ENCODE measurements at places on chromosomes 7 and 10.
A peak's percentile ranks its signal among the peaks of the same experiment; 100 is the strongest.

- peak; percentile 90 for DNase-seq
Measured at GRCh38 chr10:31157123-31158010, 125.7 kb upstream of the ZNF438 start.

DNA sequence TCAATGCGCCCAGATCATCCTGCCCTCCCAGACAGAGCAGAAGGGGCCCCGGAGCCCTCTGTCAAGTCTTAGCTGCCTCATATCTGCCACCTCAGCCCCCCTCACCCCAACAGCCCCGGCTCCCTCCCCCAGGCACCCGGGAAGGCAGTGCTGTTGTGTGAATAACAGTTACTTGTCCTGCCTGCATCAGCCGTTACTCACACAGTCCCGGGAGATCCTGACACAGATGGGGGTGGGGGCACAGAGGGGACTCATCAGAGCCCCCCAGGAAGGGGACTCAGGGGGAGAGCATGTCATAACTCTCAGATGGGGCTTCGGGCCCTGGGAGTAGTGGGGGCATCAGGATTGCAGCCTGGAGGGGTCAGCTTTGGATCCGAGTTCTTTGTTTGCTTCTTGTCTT lies 12.4 kb upstream of the SERPINE1 start:
- DNase-seq: peak; percentile 70

DNA sequence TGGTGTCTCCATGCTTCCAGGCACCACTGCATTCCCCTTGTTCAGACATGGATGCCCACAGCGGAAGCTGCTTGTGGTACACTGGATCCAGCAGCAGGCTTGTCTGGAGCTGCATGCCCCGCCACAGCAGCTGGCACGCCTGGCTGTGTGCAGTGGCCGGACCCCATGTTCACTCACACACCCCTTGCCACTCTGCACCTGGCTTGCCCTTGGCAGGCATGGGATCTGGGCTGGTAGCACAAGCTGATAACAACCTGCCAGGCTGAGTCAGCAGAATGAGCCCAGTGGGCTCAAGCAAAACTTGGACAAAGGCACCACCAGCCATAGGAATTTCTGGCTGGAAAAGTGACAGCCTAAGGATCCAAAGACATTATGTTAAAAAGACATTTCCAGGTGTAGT lies 91.8 kb upstream of the TMEM168 start:
- DNase-seq: no peak

DNA sequence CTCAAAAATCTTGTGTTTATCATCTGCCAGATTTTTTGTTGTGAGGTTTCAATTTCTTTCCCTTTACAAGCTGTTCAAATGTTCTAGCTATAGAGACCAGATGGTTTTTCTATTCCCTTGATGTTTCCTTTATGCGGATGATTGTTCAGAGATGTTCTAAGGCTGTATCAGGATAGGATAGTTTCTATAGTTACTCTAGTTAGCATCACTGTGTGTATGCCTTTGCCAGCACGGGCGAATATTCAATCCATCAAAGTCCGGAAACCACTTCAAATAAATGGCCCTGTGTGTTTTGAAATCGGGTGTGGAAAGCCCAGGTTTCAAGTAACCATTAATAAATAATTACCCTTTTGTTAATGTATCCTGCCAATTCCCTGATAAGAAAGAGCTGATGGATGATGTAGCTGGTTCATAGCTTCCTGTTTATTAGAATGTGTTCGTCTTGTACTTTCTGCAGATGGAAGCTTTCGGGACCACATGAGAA lies 149.8 kb upstream of the PRKCQ start:
- no peak for DNase-seq

DNA sequence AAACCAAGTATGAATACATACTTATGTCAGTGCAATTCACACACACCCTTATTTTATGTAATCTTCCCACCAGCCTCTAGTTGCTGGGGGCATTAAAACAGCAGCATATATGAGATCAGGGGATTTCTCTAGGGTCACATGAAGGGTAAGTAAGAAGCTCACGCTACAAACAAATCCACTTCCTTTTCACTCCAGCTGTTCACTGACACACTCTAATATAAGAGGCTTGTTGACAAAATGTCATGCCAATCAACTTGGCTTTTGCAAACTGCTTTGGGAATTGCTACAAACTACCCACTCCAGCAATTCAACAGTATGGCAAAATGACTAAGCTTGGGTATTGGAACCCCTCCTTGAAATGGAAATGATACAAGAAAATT lies 10.3 kb downstream of the FAM3C start:
- no peak for DNase-seq

DNA sequence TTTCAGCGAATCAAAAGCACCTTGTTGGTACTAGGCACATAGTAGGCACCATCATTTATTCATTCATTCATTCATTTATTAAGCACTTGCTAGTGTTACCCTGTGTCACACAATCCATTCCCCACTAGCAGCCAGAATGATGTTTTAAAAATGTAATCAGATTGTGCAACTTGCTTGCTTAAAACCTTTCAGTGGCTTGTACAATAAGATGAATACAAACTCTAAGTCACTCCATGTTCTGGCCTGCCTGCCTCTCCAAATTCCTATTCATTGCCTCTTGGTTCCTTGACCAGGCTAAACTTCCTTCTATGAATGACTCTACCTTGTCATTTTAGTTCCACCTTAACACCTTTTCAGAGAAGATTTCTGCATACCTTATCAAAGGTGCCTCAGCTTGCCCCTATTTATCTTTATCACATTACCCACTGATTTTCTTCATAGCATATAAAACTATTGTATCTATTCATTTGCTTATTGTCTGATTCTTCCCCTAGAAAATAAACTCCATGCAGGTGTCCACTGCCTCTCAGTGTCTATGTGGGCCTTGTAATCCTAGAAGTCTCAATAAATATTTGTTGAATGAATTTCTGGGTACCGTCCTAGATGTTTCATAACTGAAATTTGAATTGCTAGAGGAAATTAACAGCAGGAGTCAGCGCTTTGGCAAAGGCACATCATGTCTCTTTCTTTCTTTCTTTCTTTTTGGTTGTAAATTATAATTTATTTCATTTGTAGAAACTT lies 169.5 kb downstream of the TMEM26 start:
- no peak for DNase-seq

GRCh38 chr10:17675638-17676037 lies 31.7 kb downstream of the STAM start:
- DNase-seq: no peak

GRCh38 chr10:131703941-131704340 lies 196.9 kb upstream of the PPP2R2D start:
- DNase-seq: no peak
